ENCODE measurements at places on chromosomes 7 and 10.

GRCh38 chr10:51046654-51047053 lies 27.6 kb upstream of the PRKG1 start:
- DNase-seq: no peak

GRCh38 chr10:102627736-102628293 lies 16.5 kb upstream of the TRIM8 start:
- peak; percentile 39 for DNase-seq

DNA sequence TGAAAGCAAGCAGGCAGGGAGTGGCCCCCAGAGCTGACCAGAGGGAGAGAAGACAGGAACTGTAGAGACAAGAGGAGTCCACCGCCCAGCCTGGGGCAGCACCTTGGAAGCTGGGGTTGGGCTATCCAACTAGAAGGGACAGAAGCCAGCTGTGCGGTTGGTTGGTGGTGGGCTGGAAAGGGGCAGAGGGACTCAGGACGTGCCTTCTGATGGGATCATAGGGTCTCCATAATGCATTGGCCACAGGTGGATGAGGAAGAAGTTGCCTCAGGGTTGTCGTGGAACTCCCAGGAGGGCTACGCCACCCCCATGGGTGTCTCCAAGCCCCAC lies 114.0 kb upstream of the RET start:
- DNase-seq: no peak

DNA sequence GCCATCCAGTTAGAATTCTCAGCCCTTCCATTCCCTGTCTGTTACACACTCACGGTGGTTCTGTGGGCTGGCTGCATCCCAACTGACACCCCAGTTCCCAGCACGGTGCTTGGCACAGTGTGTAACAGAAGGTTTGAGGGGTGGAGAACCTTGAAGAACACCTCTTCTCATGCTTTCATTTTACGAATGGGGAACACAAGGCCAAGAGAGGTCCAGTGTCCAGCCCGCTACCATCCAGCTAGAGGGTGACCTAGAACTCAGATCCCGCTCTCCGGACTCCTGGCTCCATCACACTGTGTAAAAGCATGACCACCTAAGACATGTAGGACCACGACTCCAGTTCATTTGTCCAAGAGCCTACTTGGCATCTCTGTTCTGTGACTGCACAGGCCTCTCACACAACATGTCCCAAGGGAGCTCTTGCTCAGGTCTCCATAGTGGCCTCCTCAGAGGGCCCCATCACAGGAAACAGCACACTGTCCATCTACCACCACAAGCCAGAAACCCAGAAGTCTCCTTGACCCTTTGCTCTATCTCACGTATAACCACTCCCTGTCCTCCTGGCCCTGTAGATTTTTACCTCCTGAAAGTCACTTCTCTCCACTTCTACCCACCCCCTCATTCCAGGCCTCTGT lies 2.8 kb upstream of the CDH23 start:
- DNase-seq: no peak

- no peak for DNase-seq
Observed at GRCh38 chr7:95245828-95246500, 78.4 kb downstream of the PON1 start.

DNA sequence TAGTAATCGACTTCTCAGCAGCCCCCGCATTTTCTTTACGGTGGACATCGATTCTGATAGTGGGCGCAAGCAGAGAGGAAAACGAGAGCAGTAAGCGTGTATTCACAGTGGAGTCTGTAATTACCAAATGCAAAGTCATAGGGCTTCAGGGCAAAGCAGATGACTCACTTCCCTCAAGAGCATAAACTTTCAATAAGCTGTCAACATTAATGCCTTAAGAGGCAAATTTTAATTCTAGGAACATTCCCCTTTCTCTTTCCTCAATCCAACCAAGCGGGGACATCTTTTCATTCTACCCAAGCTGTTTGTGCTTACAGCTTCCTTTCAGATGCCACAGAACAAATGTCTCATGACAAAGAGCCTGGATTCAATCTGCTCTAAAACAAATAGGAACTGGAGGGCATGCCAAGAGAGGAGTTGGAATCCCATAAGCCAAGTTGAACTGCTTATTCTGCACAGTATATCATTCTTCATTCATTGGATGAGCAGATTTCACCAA lies 48.6 kb downstream of the MALSU1 start:
- peak; percentile 74 for DNase-seq

DNA sequence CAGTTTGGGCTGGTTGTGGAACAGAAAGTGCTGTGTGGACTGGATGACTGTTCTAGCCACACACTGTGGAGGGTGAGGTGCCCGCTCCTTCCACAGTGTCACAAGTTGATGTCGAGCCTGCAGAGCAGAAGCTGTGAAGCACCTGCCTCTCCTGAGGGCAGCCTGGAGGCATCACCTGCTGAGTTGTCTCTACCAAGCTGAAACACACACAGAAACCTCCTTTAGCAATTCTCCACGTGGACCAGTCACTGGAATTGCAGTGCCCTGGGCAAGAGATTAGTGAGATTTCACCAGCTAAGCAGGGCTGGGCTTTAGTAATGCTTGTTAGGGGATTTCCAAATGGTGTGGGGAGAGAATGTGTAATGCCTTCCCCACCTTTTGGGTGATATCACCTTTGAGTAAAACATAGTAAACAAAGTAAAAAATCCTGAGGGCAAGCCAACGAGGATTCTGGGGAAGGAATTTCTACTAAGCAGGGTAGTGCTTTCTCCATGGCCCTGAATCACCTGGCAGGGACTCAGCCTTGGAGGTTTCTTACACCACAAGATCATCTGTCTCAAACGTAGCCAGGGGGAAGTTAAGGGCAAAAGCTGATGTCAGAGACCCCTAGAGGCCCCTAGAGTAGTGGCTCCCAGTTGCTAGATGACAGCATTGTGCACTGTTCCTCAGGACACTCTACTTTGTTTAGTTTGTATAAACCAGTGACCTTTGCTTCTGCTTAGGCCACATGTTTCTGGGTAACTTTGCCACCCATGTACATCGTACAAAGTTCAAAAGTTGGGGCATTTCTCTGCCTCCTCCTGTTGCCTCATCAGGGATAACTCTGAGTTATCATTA lies 233.1 kb upstream of the IGFBP3 start:
- no peak for DNase-seq

DNA sequence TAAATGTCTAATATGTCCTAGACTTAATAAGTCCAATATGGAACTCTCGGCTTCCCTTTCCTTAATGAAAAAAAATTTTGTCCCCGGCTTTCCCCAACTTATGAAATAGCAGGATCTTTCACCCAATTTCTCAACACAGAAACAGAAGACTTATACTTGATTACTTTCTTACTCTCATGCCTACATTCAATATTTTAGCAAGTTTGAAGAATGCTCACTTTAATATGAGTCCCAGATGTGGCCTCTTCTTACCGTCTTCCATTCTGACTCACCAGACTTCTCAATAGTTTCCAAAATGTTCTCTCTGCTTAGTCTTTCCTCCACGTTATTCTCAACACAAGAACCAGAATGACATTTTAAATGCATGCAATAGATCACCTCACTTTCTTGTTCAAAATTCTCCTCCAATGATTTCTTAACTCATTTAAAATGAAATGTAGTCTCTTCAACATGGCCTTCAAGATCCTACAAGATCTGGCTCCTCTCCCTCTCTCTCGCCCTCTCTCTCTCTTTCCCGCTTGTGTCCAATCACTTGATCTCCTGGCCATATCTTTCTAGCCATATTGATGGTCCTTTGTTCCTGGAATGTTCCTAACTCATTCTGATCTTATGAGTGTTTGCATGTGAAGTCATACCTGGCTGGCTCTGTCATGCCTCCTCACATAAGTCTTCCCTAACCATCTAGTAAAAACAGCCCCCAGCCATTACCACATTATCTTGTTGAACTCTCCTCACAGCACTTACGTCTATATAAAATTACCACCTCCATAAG lies 119.7 kb upstream of the FAM3C start:
- no peak for DNase-seq

GRCh38 chr10:126016156-126016805 lies 119.9 kb downstream of the FANK1 start:
- no peak for DNase-seq

DNA sequence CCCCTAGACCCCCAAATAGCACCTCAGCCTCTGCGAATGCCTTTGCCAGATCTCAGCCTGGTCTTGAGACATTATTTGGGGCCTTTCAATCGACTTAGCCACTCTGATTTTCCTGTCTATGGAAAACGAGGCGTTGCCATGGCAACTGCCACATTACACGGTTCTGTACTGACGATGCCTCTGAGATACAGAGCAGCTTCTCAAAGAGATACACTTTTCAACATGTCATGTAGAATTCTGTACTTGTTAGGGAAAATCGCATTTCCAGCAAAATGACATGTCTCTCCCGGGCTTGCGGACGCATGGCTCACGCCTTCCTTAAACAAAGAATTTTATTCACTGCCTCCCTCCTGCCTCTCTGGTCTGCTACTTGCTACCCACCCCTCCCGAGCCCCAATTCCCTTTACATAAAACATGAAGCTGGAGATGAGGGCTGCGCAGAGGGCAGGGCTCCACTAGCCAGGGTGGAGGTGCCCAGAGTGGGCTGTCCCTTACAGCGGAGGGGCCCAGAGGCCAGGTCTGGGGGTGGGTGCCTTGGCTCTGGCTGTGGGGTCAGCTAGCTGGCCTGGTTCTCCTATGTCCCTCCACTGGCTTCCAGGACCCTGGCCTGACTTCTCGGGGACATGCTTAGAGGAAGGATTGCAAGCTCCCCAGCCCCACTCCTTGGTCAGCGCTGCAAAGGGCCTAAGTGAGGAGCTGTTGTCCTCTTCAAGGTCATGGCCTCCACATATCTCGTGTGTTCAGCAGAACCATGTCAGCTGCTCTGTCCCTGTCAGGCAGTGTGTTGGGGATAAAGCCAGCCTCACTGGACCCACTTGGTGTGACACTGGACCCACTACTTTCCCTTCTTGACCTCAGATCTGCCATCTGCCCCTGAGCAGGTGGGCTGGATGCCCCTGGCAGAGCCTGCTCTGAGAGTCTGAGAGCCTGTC lies 342.5 kb downstream of the RPS24 start:
- no peak for DNase-seq

- DNase-seq: no peak
Observed at GRCh38 chr10:70809726-70810125, 6.0 kb upstream of the SGPL1 start.

All from suppressor macrophage treated with lipopolysaccharide for 1 hour (primary cell).